ENCODE measurements at places on chromosomes 13 and 19.

GRCh38 chr19:43705729-43706128, 10.1 kb upstream of the IRGC start:
- no peak for DNase-seq

GRCh38 chr19:46629546-46630025, 4.7 kb upstream of the PTGIR start:
- no peak for DNase-seq

- peak; percentile 10 for DNase-seq
Observed at GRCh38 chr19:28242317-28242927, 970.5 kb downstream of the UQCRFS1 start.

DNA sequence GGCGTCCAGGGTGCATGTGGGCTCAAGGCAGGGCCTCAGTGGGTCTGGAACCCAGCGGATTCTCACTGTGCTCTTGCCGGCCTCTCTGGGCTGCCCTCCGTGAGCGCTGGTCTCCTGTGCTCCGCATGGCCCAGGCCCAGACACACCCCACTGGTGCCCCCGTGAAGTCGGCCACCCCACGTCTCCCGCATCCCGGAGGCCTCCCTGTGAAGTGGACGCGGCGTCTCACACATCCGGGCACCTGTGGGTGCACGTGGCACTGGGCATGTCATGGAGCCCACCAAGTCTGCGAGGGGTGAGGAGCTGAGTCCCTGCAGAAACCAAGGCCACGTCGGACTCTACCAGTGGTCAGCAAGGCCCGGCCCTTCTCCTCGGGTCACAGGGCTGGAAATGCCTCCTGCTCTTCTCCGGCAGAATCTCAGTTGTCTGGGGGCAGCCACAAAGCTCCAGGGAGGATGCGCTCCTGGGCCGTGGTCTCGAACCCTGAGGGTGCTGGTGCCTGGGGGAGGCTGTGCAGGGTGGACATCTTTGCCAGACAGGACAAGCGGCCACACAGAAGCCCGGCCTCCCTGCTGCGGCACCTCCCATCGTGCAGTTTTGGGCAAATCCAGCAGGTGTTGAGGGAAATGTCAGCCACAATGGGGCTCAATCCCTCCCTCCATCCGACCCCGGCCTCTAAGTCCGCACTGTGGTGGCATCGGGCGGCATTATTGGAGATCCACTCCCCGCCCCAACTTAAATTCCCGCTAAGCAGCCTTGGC, 2.2 kb downstream of the C13orf46 start:
- no peak for DNase-seq

DNA sequence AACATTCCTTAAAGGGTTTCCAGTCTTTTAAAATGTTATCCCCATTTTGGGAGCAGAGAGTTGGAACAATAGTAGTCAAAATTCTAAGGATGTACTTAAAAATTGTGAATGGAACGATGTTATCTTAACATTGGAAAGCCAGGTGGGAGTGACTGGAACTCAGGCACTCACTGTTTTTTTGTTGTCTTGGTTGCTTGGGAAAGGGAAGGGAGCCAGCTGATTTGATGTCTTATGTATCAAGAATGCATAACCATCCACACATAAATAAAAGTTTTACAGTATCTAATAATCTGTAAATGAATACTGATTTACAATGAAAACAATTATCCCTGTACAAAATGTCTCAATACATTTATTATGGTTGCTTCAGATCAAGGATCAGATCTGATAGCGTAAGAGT, 88.7 kb downstream of the SLC10A2 start:
- DNase-seq: no peak

GRCh38 chr19:1354970-1355567, 28.6 kb upstream of the NDUFS7 start:
- DNase-seq: no peak

- no peak for DNase-seq
Observed at GRCh38 chr13:110551284-110551683, 10.2 kb downstream of the RAB20 start.

DNA sequence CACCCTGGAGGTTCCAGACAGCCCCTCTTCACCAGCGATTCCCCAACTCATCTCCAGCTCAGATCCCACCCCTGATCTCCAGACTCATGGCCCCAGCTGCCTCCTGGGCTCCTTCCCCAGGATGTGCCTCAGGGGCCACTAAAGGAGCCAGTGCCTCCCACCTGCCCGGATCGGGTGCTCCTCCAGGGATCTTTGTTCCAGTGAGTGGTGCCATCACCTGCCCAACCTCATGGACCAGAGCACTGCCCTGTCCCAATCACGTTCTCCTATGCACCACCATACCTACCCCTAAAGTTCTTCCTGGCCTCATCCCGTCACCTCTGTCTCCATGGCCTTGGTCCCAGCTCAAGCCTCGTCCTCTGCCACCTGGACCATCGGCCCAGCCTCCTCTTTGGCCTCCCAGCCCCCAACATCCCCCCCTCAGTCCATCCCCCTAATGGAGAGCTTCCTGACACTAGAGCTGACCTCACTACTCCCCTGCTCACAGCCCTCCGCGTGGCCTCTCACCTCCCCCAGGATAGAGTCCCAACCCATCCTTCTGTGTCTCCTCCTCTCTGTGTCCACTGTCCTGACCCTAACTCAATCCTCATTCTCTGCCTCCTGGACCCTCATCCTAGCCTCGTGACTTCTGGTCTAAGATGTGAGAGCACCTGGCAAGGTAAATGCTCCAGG, 8.8 kb upstream of the GARIN5A start:
- DNase-seq: no peak

GRCh38 chr19:17549085-17549740, 6.2 kb upstream of the COLGALT1 start:
- no peak for DNase-seq

- DNase-seq: no peak
Observed at GRCh38 chr19:10189616-10190015, 5.1 kb downstream of the DNMT1 start.

DNA sequence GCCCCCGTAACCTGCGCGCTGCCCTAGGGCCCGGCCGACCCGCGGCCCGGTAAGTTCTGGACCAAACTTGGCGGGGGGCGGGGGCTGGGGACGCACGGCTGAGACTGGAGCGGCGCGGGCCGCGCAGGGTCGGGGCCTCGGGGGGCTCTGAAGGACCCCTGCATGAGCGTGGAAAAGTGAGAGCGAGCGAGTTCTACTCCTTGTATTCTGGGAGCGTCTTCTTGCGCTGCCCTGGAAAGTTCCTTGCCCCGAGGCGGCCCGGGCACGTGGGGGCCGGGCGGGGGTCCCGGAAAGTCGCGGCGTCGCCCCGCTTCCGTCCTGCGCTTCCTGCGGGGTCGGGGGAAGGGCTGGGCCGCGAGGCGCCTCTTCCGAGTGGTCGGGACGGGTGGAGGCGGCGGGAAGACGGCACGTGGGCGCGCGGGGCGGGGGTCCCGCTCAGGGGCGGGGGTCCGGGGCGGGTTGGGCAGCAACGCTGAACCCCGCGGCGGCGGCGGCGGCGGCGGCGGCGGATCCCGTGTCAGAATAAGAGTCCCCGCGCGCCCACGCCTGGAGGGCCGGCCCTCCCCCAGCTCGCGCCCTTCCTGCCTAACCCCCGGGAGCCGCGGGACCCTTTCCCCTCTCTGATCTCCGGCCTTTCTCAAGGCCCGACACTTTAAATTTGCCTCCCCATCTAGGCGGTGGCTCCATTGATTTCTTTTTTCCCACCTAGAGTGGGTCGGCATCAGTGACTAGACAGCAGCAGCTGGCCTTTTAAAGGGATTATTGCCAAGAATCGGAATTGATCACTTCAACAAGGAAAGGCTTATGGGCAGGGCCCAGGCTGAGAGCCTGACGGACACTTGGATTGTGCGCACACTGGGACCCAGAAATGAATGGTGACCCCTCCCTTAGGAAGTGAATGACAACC, 749 bp downstream of the GATAD2A start:
- DNase-seq: peak; percentile 43

DNA sequence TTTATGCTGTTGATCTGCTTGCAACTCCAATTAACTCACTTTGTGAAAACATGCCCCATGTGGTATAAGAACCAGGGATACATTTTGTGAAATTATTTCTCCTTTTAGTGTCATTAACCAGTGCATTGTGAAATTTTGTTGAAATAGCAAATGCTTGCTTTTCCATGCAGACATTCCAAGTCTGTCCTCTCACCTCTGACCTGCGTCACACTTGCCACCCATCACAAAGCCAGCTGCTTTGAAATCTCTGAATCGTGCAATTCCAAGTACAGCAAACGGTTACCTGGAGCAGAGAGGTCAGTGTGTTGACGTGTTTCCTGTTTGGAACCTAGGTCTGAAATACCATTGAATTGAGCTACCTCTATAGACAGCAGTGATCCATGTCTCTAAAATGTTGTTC, 4.9 kb upstream of the SLC25A15 start:
- no peak for DNase-seq

DNA sequence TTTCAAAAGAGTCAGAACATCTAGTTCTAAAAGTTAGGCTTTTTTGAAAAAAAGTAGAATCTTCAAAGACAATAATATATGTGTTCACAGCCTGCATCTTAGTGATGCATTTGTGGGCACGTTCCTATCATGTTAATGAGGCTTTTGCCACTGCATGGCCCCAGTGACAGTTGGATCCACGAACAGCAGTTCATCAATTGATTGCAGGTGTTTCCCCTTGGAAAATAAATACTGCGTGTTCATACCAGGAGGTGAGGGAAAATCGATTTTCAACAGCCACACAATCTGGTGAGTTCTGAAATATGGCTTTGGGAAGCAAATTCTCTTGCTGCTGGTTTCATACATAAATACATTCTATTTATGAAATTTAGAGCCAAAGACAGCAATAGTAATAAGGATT, 343.8 kb upstream of the SLC10A2 start:
- no peak for DNase-seq

GRCh38 chr19:28184997-28185396, 1028.0 kb downstream of the UQCRFS1 start:
- no peak for DNase-seq

DNA sequence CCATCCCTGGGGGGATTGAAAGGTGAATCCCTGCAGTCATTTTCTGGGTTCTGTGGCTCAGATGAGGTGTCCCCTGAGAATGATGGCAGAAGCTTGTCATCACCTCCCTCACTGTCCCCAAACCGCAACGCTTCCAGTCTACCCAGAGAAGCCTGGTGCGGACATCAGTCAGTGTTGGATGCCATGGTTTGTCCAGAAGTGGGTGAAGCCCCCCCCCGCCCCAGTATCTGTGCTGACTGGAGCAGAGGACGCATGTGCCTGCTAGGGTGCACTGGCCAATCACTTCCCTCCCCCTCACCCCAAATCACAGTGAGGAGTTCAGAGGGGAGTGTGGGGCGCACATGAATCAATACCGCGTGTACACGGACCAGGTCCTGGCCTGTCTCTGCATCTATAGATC, 150.5 kb downstream of the TEX29 start:
- no peak for DNase-seq

Data from HL-60 (cell line).